ENCODE measurements at places on chromosomes 3 and 15.

- DNase-seq = no peak
Measured at GRCh38 chr3:88574146-88574545, 424.4 kb downstream of the C3orf38 start.

- DNase-seq = no peak
Measured at GRCh38 chr3:48405343-48405881, 24.5 kb downstream of the PLXNB1 start.

DNA sequence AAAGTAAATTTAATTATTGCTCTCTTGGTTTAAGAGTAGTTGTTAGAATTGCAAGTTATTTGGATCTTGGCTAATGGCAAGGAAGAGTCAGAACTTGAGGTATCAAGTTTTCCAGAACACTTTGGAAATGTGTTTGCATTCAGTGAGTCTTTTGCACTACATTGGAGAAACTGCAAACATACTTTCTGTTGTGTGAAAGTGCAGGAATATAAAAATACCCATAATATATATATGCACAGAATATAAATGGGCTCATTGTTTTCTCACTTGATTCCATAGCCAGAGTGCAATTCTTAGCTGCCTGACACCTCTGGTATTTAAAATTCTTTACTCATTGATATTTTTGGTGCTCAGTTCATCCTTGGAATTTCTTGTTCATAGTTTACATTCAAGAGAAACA lies 92.9 kb downstream of the HCN4 start:
- DNase-seq = no peak

DNA sequence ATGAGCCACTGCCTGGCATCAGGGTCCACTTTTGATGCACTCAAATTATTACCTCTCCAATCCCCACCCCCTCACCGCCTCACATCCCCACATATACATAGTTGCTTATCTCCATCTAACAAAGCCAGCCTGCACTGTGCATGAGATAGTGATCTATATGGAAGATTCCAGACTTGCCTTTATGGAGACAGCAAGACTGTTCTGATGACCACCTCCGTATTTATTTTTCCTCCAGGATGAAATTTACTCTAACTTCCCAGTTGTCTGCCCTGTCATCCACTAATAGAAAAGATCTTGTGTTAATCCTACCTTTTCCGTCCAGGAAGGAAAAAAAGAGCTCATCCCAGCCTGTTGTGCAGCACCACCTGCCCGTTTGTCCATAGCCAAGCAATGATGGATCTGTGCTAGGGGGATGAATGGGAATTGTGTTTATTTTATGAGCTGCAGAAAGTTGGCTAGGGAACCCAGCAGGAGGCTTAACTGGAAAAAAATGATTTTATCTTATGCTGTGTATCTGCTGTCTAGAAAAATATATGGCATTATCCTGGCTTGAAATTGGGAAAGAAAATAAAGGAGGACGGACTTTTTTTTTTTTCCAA lies 114.5 kb downstream of the CD47 start:
- DNase-seq = no peak

GRCh38 chr15:49471733-49472132 lies 48.7 kb downstream of the FGF7 start:
- DNase-seq = no peak

All from activated gamma-delta T cell treated with Interleukin-2 at 50 U/mL for 16 hours (primary cell).